ENCODE measurements at places on chromosomes 11 and 22.

DNA sequence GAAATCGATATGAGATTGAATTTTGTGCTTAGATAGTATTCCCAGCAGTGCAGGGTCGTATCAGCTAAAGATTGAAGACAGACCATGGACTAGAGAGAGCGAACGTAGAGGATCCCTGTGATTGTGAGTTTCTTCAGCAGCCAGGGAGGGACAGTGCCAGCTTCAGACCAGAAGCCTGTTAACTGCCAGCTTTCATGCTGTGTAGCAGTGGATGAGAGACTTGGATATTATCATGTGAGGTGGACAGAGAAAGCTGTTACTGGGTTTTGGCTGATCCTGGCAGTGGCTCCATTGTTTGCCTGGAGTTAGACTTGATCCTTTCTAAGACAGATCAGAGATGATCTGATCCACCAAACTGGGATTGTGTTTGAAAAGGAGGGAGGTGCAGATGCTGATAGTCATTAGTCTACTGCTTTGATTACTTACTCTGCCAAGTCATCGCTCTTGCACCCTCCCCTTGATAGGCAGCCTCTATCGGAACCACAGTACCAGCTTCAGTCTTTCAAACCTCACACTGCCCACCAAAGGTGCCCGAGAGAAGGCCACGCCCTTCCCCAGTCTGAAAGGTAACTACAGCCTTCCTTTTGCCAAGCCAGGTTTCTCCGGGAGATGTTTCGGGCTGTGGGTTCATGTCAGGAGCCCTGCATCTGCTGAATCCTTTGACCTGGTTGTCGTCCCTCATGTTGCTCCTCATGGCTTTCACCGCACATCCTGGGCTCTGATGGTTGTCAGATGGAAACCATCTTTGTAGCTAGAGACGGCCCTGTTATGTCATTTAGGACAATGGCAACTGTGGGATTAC is 16.2 kb downstream of the MADD start:
- DNase-seq: no peak

GRCh38 chr11:126832387-126832786 is 168.2 kb downstream of the KIRREL3 start:
- DNase-seq: no peak

DNA sequence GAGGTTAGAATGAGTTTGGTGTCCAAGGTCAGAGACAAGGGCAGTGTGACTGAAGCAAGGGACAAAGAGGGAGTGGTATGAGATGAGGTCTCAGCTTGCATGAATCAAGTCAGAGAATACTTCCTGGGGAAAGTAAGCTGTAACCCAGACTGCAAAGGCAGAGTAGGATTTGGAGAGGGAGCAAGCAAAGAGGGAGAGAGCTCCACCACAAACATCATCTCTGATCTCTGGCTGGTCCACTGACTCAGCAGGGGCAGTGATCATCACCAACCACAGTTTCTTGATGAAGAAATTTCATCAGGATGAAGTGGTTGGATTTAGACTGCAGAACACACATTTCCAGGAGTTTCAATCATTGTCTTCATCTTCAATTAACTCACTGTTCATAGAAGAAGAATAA is 54.9 kb upstream of the HMGXB4 start:
- no peak for DNase-seq

DNA sequence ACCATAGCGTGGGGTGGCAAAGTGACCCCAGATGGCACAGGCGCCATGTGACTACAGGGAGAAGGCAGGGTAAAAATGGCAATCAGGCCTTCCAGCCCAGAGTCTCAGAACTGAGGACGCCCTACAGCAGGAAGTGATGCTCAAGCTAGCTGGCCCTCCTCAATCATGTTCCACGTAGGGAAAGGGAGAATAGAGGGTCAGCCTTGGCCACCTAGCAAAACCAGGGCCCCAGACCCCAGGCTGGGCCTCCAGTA is 978 bp upstream of the ANKRD13D start:
- DNase-seq: no peak

DNA sequence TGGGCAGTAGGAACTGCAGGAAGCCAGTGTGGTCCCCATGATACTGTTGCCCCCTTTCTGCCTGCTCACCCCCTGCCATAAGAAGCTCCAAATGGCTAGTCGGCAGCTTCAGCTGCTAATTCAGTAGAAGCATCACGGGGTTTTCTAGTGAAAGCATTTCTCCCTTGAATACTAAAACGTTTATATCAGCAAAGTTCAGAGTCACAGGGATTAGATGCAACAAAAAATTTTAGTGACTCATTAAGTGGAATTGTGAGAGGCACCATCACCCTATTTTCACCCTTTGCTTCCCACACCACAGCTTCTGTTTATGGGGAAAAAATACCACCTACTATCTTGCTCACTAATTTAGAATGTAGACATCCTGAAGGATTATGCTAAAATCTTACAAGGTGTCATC is 25.2 kb downstream of the RAB39A start:
- no peak for DNase-seq

GRCh38 chr11:6260207-6260726 is 629 bp downstream of the CCKBR start:
- no peak for DNase-seq

- DNase-seq: no peak
Observed at GRCh38 chr11:35516403-35516802, 9.0 kb downstream of the PAMR1 start.

GRCh38 chr11:6606471-6607189 is 3.1 kb downstream of the ILK start:
- DNase-seq: no peak
